ENCODE measurements at places on chromosomes 5 and 9.
A peak's percentile ranks its signal among the peaks of the same experiment; 100 is the strongest.

DNA sequence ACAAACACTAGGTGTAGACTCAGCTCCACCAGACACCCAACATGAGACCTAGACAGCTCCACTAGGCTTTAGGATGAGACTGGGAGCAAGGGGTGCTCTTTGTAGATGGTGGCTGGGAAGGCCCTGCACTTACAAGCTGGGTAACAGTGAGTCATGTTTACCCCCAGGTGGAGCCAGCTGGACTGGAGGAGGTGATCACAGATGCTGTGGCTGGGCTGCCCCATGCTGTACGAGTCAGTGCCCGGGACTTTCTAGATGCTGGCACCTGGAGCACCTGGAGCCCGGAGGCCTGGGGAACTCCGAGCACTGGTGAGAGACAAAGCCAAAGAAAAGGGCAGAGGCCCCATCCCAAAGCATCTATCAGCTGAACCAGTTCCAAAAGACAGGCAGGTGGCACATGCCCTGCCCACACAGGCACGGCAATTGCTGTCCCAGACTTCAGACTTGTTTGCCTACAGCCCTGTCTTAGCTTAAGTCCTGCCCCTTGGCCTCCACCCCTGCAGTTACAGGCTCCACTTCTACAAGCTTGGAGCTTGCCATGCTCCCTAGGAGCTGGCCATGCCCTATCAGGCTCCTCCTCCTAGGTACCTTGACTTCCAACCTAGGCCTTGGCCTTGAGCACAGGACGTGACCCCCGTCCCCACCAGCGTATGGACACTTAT is 2.7 kb downstream of the CCL27 start:
- DNase-seq = no peak

GRCh38 chr9:128245421-128246151 is 30.2 kb downstream of the GOLGA2 start:
- DNase-seq = no peak

DNA sequence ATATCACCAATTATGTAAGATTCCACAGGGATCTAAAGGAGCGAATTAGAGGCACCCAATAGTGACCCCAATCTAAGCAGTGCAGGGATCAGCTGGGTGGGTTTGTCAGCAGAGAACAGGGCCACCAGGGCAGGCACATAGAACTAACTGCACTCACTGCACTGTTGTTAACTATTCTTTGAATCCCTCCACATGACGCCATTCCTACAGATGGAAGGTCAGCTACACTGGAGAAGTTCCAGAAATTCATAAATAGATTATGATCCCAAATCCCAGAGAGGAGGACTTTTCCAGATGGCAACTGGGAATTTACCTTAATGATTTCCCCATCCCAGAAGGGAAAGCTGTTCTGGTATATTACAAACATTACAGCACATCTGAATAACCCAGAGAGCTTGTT is 84.2 kb downstream of the THBS4 start:
- no peak for DNase-seq

DNA sequence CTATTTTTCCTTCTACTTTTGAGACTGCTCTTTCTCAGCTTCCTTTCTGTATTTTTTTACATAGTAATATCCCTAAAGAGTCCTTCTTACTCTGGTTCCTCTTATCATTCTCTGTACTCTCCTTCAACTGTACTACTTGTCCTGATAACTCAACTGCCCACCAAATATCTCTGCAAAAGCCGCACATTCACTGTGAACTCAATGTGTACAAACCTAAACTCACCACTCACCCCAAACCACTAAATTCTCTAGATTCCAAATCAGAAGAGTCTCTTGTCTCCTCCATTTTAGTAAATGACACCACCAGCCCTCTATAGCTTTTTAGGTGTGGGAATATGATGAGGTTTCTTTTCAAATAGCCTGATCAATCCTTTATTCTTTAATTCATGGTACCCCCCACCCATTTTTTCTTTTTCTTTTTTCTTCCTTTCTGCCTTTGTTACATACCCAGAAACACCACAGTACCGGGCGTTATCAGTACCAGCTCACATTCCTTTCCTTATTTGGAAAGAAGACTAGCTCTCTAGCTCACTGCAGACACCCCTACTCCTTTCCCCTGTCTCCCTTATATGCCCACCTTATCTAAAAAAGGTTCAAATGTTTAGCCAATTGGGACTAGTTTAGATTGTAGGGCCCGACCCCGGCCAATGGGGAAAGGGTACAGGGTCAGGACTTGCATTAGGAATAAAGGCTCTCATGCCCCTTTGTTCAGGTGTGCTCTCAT is 63.1 kb upstream of the RANBP6 start:
- DNase-seq = no peak

GRCh38 chr5:73178265-73178664 is 5.3 kb downstream of the TMEM174 start:
- DNase-seq = no peak

GRCh38 chr9:106602344-106602743 is 260.6 kb upstream of the ZNF462 start:
- no peak for DNase-seq

- no peak for DNase-seq
These were observed 84.5 kb downstream of the PRLR start for GRCh38 chr5:35145691-35146317.

- DNase-seq = peak; percentile 3
These were observed 73.9 kb downstream of the RORB start for GRCh38 chr9:74570879-74571512.

GRCh38 chr9:134413890-134414623 is 87.8 kb downstream of the RXRA start:
- no peak for DNase-seq

DNA sequence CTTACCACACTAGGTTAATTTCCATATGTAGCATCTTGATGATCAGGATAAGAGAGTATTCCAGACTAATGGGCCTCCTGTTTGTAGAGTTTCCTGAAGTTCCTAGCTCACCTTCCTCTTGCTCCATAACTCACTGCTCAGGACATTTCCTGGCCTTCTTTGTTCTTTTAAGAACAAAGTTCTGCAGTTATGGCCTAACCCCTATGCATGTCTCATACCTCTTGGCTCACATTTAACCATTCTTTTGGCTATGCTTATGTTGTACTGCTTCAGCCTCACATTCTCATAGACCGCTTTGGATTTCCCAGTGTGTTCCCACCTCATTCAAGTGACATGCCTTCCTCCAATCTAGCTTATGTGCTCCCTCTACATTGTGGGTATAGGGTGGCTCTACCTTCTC is 40.5 kb upstream of the HMGCS1 start:
- no peak for DNase-seq

DNA sequence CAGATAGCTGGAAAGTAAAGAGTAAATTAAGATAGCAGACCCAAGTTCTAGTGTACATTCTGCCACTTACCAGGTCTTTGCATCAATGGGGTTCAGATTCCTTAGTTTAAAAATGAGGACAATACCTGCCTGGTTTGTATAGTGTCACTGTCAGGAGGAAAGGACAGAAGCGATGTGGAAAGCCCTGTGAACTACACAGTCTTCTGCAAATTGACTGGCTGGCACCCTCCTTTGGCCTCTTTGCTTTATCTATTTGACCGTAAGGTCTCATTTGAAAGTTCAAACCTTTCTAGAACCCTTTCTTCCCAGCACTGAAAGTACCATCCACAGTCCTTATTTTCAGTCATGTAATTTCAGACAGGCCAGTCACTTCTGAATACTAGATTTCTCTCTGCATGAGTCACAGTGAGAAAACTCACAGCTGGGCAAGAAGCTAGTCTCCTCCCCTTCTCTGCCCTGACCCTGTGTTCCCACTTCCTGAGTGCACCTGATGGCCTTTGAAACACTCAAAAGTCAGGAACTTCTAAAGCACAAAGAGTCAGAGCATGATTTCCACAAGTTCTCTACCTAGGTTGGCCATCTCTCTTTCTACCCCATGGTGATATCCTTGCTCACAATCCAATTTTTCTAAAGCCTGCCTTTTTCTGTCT is 91.3 kb upstream of the RASEF start:
- DNase-seq = no peak

- no peak for DNase-seq
These were observed 15.6 kb upstream of the BTNL9 start for GRCh38 chr5:181024245-181025064.

DNA sequence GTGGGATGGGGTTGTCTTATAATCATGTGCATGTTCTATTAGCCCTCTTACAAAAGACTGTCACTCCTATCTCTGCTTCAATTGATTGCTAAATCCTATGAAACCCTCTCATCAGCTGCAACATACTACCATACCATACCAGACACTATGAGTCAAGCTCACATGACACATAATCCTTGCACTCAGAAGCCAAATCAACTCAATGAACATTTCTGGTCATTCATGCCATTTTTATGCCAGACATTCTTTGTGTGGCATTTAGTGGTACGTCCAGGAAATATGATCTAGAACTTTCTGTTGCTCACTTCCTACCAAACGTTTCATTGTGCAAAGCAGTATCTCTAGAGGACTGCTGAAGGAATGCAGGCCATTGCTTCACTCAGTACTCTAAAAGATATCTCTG is 159.2 kb upstream of the GNA14 start:
- DNase-seq = no peak

DNA sequence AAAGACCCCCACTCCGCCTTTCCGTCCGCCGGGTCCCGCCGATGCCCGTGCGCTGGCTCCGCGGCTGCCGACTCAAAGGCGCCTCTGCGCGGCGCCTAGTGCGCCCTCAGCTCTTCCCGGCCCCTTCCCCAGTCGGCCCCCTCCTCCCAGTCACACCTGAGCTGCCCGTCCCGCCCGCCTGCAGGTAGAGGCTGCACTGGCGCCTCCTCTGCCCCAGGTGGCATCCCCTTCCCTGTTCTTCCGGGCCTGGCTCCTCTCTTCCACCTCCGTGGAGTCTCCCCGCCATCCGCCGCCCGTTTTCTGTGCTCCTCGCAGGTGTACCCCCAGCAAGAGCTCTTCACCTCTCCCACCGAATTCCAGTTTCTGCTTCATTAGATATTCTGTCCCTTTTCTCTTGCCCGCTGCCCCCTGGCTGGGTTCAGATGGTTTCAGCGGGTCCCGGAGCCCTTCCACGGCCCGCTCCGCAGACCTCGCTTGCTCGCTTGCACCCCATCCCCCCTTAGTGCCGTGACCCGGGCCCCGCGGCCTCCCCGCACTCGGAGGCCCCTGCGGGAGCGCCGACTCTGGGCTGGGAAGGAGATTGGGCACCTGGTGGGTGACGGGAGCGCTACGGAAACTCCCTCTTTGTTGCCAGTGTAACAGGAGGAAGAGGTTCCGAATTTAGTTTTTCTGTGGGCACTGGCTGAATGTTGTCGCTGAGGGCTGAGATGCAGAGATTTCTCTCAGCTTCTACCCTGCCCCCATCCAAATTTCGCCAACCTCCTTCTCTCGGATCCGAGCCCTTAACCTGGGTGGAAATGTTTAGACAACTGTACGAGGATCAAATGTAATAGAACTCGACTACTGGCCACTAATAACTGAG is 809 bp downstream of the SLC44A1 start:
- peak; percentile 7 for DNase-seq
